ENCODE measurements at places on chromosomes 11 and 22.

DNA sequence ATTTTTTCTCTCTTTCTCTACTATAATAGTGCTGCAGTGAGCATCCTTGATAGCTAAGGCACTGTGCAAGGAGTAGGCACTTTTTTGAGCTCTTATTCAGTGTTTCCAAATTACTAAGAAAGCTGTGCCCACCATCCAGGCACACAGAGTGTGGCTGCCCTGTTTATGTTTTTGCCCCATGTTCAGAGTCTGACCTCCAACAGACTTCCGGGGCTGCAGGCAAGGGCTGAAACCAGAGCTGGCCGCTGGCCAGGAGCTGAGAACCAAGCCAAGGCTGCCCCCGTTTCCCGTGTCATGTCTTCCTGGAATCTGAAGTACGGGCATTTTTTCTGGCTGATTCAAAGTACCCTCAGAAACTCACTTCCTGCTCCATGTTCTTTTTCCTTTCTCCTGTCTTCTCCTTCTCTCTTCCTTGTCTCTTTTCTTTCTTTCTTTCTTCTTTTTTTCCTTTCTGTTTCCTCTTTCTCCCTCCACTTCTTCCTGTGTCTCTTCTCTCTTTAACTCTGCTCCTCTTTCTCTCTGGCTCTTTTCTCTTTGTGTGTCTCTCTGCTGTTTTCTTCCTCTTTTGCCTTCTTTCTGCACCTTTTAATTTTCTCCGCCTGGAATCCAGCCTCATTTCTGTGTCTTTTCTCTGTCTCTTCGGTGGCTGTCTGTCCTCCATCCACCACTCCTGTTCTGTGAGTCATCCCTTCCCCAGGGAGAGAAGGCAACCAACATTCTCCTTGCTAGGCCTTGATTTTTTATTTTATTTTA, 17.0 kb upstream of the KCTD14 start:
- DNase-seq: peak; percentile 44

GRCh38 chr11:58133309-58134076, 8.2 kb upstream of the OR9I1 start:
- DNase-seq: no peak

GRCh38 chr22:41968601-41969000, 642 bp upstream of the SEPTIN3 start:
- DNase-seq: no peak

GRCh38 chr22:20024225-20024624, 3.3 kb downstream of the TANGO2 start:
- no peak for DNase-seq

DNA sequence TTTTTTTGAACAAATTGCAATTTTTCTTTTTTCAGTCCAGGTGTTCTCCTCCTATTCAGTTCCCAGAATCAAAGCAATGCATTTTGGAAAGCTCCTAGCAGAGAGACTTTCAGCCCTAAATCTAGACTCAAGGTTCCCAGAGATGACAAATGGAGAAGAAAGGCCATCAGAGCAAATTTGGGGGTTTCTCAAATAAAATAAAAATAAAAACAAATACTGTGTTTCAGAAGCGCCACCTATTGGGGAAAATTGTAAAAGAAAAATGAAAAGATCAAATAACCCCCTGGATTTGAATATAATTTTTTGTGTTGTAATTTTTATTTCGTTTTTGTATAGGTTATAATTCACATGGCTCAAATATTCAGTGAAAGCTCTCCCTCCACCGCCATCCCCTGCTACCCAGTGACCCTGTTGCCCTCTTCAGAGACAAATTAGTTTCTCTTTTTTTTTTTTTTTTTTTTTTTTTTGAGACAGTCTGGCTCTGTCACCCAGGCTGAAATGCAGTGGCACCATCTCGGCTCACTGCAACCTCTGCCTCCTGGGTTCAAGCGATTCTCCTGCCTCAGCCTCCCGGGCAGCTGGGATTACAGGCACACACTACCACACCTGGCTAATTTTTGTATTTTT, 6.2 kb upstream of the UBE4A start:
- peak; percentile 42 for DNase-seq

GRCh38 chr11:62446091-62446490, 27.3 kb downstream of the SCGB1A1 start:
- DNase-seq: peak; percentile 52

DNA sequence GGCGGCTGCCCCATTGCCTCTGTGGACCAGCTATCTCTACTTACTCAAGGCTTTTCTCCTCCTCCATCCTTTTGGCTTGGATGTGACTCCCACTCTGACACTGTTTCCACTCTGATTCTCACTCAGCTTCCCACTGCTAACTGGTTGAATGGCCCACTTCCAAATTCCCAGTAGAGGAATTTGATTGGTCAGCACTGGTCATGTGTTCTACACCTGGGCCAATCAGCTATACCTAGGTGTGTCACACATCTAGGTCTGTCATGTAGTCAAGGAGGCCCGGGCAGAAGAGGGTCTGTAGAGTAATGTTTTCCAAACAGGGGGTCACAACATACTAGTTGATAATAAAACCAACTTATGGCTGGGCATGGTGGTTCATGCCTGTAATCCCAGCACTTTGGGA, 53.3 kb downstream of the TPBGL start:
- no peak for DNase-seq

DNA sequence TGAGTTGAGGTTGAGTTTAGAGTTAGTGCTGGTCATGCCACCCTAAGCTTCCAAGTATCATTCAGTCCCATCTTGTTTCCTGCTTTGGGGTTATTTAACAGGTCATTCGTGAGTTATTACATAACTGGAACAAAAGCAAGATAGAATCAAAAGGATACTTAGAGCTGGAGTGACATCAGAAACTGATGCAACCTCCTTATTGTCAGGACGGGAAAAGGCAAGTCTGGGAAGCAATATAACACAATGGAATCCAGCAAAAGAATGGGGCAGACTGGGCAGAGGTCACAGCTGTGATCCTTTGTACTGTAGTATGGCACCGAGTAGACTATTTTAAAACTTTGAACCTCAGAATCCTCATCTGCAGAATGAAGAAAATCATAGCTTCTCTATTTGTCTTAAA, 4.4 kb upstream of the PRSS23 start:
- DNase-seq: no peak

GRCh38 chr11:63548178-63548577, 11.6 kb downstream of the PLAAT4 start:
- DNase-seq: no peak

DNA sequence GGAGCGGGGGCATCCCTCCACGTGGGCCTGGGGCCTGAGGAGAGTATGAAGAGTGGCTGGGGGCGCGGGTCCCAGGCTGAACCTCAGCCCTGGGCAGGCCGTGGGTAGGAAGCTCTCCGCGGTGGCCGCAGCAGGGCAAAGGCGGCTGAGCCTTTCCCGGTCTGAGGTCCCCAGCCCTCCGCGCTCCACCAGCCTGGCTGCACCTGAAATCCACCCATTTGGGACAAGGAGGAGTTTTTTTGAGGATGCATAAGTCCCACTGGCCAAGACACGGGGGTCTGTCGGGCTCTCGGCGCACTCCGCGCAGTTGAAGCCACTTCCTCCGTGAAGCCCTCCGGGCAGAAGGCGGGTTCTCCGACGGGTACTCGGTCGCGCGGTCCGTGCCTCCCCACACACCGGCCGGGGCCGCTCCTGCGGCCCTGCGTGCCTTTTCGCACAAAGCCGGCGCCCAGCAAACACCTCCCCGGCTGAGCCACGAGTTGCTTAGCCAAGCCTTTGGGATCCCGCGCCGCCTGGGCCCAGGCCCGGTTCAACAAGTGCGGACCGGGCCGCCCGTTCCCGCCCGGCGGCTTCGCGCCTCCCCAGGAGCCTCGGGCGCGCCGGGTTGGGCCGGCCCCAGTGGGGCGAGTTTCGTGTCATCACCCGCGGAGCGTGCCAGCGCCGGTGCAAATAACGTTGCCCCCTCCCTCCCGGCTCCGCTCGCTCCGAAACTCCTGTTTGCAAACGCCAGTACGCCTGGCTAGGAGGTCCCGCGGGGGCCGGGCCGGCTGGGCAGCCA, 666 bp upstream of the OVOL1 start:
- no peak for DNase-seq

DNA sequence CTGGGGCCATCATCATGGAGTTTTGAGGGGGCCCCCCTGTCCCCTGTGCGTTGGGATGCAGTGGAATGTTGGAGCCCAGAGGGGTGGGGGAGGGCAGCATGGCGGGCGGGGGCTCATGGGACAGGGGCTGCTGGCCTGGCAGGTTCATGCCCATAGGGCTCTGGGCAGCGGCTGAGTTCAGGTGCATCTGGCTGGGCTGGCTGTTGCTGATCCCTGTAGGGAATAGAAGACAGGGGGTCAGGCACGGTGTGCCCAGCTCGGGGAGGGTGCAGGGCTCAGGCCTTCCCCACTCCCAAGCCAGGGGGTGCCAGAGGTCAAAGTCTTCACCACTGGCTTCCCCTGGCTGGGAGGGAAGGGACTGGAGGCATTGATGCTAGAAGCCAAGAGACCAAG, 15.6 kb downstream of the CXCR5 start:
- no peak for DNase-seq

All from muscle of back (tissue), 13 donors.